ENCODE measurements at places on chromosomes 7 and 10.

- no peak for DNase-seq
Measured at GRCh38 chr7:44395067-44395466, 69.7 kb upstream of the CAMK2B start.

DNA sequence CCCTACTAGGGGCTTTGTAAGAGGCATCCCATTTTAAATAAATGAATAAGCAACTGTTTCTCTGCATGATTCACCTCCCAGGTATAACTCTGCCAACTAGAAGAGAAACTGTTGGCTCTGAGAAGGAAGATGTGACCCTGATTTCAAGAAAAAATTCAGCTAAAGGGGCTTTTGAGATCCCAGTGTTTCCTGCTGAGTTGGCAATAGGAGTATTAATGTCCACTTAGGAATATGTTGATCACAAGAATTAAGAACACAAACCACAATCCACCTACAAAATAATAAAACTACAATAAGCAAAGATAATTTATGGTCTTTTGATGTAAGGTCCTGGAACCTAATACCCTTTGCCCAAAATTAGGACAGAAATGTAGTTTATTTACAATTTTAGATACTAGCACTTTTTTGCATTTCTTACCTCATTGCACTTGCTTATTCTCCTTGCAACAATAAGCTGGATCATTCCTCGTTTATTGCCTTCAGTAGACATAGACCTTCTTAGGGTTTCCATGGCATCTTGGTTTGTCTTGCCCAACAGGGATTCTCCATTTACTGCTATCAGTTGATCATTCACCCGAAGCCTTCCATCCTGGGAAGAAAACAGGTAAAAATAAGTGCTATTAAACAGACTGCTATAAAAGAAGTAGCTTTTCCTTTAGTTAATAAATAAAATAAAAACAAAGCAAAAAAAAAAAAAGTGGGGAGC is 456.2 kb downstream of the PARD3 start:
- no peak for DNase-seq

- DNase-seq, result peak; percentile 84
Measured at GRCh38 chr7:129829737-129830631, 122.8 kb downstream of the UBE2H start.

- no peak for DNase-seq
Measured at GRCh38 chr7:124009321-124009720, 23.5 kb downstream of the TMEM229A start.

DNA sequence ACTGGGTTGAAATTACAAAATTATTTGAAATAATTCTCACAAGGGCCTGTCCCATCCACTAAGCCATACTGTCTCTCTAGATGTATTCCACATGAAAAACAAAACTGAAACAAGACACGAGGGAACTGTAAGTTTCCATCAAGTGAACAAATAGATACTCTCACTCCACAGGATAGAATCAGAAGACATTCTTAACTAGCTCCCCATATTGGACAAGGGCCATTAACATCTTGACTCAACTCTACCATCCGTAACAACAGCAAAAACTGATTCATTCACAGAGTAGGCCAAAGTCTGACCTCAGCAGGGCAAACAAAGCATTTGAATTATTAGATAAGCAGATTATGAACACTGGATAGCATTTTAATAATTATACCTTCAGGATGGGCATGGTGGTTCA is 29.1 kb downstream of the UBE2H start:
- peak; percentile 94 for DNase-seq

DNA sequence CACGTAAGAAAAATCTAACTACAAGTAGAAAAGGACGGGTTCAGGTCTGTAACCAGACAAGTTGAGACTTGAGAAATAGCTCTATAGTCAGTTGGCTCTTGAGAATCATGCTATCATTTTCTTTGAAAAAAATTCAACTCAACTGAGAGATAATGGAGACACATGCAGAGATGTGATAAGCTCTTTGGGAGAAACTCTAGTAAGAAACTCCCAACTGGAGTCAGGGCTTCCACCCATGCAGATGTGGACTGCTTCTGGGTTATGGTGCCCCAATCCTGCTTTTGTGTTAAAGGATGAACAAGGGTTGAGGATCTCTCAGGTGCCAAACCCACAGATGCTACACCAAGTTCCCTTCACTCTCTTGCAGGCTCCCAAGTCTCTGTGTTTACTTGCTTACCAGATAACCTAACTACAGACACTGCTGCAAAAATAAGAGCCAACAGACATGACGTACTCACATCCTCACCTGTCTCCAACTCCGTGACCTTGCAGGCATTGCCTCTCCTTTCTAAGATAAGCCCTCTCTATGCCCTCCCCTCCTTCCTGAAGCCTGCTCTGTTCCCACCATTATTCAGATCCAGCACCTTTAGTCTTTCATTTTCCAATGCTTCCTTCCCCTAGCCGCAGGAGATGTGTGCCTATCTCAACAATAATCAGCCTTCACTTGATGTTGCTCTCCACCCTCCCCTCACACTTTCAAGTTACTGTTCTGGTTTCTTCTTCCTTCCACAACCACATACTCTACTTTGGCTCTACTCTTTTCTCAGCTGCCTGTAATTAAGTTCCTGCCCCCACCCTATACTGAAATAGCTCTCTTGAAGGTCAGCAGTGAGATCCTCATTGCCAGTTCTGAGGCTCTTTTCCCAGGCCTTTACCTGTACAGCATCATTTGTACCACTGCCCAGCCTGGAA is 130.0 kb downstream of the ICA1 start:
- DNase-seq, result no peak

GRCh38 chr10:96395931-96396877 is 37.4 kb upstream of the OPALIN start:
- peak; percentile 57 for DNase-seq

DNA sequence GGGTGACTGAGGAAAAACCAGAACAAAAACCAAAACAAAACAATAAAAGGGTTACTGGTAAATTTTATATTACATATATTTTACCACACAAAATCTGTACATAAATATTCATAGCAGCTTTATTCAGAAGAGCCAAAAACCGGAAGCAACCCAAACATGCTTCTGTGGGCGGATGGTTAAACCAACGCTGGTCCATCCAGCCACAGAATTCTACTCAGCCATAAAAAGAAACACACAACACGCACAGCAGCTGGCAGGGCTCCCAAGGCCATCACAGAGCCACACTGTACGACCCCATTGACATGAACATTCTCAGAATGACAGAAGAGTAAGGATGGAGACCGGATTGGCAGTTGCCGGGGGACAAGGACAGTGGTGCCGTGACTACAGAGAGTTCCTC is 83.6 kb downstream of the PROSER2 start:
- DNase-seq, result no peak

DNA sequence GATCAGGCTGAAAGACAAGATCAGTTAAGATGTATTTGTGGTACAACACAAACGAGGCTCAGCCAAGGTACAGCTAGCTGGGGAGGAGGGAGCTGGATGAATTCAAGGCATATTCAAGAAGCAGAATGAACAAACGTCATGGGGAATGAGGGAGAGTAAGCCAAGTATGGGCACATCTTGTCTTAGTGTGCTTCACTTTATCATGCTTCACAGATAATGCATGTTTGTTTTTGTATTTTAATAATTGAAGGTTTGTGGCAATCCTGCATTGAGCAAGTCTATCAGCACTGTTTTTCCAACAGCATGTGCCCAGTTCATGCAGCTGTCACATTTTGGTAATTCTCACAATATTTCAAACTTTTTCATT is 135.4 kb downstream of the HIBADH start:
- DNase-seq, result no peak

- no peak for DNase-seq
Measured at GRCh38 chr10:48474765-48475365, 130.0 kb downstream of the ARHGAP22 start.

- no peak for DNase-seq
Measured at GRCh38 chr7:29764227-29764626, 42.1 kb upstream of the WIPF3 start.

DNA sequence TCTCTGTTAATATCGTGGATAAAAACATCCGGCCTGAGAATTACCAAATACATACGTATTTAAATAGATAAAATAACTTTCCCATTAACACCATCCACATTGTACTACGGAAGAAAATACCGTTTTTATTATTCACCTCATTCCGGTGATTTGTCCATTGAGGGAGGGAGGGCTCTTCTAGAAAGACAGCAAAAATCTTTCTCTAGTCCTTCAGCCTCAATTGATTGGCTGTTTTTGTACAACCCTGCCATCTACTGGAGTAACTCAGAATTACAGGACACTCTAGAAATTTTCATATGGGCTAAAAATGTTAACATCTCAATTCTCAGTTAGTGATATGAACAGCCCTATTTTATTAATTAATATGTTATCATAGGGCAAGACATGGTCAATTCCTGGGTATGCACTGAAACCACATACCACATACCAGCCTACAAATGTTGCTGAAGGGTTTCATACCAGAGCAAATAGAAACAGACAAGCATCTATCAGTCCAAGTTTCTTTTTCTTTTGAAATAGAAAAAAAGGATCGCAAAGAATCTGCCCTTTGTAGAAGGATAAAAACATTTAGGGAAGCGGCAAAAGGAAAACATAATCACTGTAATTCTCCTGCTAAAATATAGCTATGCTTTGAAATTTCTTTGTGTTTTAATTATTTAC is 55.8 kb upstream of the CDCA7L start:
- peak; percentile 71 for DNase-seq

DNA sequence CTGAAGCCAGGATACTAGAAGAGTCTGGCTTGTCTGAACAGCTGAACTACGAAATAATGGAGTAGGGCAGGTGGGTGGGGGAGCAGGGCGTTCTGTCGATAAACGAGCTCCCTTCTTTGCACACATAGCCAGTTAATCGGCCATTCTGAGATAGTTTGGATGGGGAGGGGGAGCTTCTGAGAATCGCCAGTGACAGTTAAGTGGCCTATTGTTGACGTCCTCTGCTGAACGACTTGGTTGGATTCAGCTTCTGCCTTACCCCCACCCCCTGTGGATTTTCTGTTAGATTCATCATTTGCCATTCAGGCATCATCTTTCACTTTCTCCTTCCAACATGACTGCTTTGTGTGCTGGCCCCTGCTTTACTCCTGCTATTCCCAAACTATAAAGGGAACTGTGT is 520 bp downstream of the CPA5 start:
- DNase-seq, result no peak

DNA sequence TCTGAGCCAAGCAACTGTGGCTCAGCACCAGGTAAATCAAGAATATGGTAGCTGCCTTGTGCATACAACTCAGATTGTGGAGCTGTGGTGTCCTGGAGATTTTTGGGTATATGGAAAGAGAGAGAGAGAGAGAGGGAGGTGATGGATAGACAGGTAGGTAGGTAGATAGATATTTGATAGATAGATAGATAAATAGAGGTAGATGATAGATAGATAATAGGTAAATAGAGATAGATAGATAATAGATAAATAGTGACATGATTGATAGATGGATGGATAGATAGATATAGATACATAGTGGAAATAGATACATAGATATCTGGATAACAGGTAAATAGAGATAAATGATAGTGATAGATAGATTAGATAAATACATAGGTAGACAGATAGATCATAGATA is 206.3 kb downstream of the KLF6 start:
- no peak for DNase-seq

DNA sequence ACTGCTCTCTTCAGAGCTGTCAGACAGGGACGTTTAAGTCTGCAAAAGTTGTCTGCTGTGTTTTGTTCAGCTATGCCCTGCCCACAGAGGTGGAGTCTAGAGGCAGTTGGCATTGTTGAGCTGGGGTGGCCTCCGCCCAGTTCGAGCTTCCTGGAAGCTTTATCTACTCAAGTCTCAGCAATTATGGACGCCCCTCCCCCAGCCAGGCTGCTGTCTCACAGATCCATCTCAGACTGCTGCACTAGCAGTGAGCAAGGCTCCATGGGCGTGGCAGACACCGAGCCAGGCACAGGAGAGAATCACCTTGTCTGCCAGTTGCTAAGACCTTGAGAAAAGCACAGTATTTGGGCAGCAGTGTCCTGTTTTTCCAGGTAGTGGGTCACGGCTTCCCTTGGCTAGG is 98.1 kb downstream of the SDHAF3 start:
- no peak for DNase-seq

- no peak for DNase-seq
Measured at GRCh38 chr10:6643962-6644361, 63.9 kb upstream of the PRKCQ start.

DNA sequence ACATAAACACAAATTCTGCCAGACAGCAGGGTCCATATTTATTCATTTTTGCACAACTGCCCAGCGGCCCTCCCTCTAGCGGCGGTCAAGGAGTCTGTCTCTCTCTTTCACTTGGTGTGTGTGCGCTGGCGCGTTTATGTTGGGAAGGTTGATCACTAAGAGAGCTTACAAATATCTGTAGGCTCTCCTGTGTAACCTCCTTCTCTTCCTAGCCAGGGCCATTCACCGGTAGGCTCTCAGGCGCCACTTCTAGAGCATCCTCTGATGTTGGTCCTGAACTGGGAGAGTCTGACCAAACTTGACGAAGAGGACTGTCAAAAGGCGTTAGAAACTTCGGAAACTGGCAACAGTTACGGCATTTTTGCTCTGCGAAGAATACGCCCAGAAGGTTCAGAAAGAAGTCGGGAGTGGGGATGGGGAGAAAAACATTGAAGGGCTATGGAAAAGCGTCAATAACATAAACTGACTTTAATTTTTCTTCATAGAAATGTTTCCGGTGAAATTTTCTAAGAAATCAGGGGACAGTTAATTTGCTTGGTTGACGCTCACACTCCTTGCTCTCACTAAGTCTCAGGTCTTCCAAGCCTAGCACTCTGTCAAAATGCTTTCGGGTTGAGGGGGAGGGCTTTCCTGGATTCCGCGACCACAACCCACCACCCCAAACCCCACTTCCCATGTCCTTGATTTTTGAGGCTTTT is 731.1 kb downstream of the ZWINT start:
- peak; percentile 51 for DNase-seq

DNA sequence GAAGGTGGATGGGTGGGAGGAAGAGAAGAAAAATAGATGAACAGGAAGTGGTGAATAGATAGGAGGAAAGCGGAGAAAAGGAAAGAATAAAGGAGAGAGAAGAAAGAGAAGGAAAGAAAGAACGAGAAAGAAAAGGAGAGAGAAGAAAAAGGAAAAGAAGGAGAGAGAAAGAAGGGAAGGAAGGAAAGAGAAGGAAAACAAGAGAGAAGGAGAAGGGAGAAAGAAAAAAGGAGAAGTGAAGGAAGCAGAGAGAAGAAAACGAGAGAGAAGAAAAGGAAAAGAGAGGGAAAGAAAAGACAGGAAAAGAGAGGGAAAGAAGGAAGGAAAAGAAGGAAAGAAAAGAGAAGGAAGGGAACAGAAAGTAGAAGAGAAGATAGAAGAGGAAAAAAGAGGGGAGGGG is 211.8 kb downstream of the DIP2C start:
- DNase-seq, result no peak

- no peak for DNase-seq
Measured at GRCh38 chr10:78933828-78934531, 134.8 kb upstream of the ZMIZ1 start.

DNA sequence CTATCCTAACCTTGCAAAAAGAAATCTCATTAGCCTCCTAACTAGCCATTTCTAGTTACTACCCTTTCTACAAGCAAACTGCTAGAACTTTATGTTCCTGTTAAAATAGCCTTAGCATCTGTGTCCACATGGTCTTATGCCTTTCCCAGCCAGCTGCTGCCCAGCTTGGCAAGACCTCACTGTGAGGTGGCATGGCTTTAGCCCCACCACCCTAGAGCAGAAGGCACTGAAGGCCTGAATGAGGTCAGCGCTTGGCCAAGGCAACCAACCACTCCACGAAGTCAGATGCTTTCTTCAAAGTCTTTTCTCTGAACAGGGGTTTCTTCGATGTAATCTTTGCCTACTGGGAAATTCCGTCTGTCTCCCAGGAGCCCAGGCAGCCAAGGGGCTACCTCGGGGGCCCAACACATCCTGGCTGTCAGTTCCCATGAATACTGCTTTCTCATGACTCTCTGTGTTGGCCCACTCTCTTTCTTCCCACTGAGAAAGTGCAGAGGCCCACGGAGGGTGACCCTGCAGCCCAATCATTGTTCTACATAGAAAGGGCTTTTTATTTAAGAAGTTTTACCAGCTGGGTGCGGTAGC is 41.6 kb downstream of the POLR3A start:
- DNase-seq, result no peak
